NCI-H2171 treated with DMSO at 0.1 percent for 48 hours (cell line): ENCODE measurements at places on chromosomes 3 and 15.

- no peak for DNase-seq
These were observed 67.9 kb upstream of the AKAP13 start for GRCh38 chr15:85312486-85312885.

GRCh38 chr15:68598171-68599152, 19.7 kb downstream of the CORO2B start:
- DNase-seq: no peak

DNA sequence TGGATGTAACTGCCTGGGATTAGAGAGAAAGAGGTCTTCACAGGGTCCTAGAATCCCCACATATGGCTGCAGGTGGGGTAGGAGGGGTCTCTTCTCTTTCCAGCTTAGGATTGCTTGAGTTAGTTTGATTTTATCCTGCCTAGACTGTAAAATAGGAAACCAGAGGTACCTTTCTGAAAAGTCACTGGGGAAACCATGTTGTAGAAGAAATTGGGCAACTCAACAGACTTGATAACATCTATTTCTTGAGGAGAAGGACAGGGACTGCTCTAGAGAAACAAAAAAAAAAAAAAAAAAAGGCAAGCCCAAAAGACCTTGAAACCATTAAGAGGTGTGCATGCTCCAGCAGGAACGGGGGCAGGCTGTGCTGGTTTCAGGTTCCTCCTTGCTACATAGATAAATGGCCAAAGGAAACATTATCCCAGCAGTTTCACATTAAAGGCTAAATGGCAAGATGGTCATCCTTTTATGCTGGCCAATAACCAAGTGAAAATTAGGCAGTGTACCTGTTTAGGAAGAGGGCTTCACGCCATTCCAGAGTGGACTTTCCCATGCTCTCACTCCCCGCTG, 116.1 kb downstream of the ALDH1A2 start:
- no peak for DNase-seq

DNA sequence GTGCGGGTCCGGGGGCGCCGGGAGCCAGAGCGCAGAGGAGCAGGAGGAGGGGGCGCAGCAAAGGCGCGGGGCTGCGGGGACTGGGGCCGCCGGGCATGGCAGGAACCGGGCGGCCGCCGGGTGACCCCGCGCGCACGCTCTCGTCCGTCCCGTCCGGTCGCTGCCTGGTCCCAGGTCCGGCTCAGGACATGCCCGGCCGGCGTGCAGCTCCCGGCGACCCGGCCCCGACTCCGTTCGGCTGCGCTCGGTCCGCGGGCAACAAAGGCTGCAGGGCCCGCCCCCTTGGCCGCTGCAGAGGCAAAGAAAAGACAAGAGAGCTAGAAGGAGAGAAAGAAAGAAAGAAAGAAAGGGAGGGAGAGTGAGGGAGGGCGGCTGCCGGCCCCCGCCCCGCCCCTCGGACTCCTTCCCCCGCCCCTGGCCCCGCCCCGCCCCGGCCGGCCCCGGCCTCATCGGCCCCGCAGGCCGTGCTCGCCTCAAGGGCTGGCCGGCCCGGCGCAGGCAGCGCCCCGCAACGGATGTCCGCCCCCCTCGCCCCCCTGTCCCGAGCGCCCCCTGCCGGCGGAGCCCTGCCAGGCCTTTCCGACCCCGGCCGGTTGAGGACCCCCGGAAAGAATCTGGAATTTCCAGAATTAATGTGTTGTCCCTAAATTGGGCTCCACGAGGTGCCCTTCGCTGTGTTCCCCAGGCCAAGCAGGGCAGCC, at the start of gene ADAMTS7:
TSS of gene ADAMTS7 (minus strand) at position 341 of the 701 bp plus-strand sequence. CDS start at position 97, 244 bp downstream.
- DNase-seq: peak; percentile 10

GRCh38 chr3:59456852-59457485, 407.1 kb upstream of the CFAP20DC start:
- DNase-seq: no peak

- no peak for DNase-seq
These were observed 284.8 kb downstream of the GBE1 start for GRCh38 chr3:81476692-81477091.

- no peak for DNase-seq
These were observed 182.2 kb downstream of the SNRPN start for GRCh38 chr15:25137013-25137412.

GRCh38 chr15:59991834-59992233, 12.3 kb upstream of the FOXB1 start:
- DNase-seq: no peak

DNA sequence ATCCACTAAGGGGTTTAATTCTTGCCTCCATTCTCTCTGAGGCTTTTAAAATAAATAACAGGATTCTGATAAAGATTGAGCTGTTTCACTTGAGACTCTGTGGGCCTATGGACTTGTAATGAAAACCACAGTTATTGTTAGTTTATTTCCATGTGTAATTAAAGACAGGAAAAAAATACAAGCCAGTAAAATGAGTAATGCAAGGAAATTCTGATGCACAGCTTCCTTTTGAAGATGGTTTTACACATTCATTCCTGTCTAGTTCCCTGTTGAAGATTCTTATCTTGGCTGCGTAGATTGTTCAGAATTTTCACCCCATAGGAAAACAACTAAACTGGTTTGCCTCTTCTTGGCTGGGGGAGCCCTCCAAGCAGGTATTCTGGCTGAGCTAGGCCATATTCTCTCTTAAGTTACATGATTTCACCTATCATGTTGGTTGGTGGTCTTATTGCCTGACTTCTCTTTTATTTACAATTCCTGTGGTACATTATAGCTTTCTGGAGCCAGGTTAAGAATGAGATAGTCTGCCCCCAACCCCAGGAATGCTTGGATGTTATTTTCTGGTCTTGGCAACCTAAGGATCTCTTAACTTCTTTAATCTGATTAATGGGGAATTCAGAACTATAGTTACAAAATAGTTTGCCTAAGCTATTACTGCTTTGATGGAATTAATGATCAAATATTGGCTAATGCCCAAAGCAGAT, 67.6 kb downstream of the MITF start:
- DNase-seq: no peak

DNA sequence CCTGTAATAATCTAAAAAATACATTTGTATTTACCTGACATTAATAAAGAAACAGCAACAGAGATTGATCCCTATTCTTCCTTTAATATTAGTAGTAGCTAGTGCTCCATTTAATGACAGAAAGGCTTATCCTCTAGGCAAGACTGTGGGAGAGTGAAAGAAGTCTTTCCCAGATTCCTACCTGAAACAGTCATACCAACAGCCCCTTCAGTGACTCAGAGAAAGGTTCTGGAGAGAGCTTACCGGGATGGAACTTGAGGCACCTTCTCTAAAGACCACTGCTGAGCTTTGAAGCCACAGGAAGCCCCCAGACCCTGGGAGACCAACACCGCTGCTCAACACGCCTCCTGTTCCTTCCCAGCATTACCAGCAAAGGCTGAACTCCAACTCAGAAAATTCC, 66.9 kb upstream of the FGF12 start:
- no peak for DNase-seq

DNA sequence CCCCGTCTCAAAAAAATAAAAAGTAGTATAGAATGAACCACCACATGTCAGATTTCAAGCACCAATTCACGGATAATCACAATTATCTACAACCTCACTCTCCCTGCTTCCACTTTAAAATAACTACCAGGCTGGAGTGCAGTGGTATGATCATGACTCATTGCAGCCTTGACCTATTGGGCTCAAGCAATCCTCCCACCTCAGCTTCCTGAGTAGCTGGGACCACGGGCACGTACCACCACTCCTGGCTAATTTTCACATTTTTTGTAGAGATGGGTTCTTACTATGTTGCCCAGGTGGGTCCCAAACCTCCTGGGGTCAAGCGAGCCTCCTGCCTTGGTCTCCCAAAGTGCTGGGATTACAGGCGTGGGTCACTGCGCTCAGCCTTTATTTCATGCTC, 38.1 kb upstream of the LDHAL6B start:
- no peak for DNase-seq

DNA sequence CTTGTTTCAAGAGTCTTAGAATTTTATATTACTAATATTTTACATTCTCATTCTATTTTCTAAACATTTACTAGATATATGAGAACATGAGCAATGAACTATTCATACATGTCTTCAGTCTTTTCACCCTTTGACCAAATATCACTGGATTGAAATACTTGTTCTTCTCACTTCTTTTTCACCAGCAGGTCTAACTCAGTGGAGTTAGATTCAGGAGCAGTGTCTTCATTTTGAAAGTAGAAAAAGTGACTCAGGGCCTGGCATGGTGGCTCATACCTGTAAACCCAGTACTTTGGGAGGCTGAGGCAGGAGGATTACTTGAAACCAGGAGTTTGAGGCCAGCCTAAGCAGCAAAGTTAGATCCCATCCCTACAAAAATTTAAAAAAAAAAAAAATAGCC, 70.8 kb downstream of the USP13 start:
- DNase-seq: no peak

GRCh38 chr3:14019459-14019858, 105.2 kb downstream of the CHCHD4 start:
- no peak for DNase-seq

DNA sequence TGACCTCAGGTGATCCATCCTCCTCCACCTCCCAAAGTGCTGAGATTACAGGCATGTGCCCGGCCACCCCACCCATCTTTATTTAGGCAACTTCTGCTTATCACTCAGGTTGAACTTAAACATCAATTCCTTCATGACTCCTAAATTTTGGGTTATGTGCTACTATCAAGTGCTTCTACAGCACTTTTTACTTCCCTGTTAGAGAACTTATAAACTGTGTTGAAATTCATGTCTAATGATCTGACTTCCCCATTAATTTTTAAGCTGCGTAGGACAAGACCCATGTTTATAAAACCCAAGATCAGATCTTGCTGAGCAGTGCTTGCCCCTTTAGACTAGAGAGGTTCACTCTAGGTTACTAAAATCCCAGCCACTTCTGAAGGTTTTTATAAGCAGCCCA, 266.2 kb upstream of the TPRG1 start:
- no peak for DNase-seq

DNA sequence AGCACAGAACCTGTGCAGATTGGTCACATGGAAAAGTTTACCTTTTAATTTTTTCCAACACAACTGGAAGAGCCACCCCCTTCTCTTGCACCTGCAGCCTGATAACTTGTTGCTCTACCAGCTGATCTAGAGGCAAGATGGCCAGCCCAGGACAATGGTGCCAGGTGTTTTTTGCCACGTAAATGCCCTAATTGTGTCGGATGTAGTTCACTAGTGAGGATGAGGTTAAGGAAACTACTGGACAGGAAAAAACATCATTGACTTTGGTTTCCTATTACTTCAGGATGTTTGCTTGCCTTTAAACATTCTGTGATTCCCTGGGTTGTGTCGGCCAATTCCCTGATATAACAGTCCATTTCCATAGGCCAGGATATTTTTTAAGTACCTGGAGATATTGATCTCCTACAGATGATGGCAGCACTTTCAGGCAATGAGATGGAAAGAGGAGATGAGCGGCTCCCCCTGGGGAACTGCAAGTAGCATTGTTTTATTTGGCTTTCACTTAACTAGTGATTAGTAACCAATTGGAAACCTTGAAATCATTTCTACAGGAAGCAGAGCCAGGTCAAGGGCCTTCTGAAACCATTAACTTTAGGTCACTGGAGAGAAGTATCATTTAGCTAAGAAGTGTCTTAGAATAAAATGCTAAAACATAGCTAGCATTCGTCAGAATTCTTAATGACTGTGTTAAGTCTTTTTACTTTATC, 72.5 kb downstream of the OSBPL10 start:
- DNase-seq: no peak

- DNase-seq: no peak
These were observed 2.3 kb downstream of the GLYCTK start for GRCh38 chr3:52289747-52290595.

GRCh38 chr3:127000119-127000518, 17.2 kb downstream of the PLXNA1 start:
- DNase-seq: peak; percentile 42

DNA sequence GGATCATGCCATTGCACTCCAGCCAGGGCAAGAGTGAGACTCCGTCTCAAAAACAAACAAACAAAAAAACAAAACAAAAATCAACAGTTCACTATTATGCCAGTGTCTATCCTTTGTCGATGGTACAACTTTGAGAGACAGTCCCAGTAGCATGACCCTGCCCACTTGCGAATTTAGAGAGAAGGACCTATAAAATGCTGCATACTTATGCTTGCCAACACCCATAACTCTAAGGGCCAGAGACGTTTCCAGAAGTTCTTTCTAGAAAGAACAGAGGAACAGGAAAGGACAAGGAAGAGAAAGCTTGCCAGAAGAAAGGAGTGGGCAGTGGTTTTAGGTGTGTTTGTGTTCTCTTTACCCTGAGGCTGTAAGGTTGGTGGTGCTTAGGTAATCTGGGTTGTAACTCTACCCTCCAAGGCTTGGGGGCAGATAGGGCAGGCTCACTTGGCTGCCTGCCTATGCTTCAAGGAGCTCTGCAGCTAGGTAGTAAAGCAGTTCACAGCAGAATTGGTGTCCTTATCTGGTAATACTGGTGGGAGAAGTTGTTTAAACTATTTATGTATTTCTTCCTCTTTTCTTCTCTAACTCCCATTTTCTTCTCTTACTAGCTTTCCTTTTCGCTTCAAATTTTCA, 50.6 kb upstream of the SPPL2A start:
- DNase-seq: no peak

- peak; percentile 28 for DNase-seq
These were observed 832 bp downstream of the SLC41A3 start for GRCh38 chr3:126083138-126083445.

GRCh38 chr3:63193647-63194046, 84.5 kb upstream of the SYNPR start:
- DNase-seq: peak; percentile 55

DNA sequence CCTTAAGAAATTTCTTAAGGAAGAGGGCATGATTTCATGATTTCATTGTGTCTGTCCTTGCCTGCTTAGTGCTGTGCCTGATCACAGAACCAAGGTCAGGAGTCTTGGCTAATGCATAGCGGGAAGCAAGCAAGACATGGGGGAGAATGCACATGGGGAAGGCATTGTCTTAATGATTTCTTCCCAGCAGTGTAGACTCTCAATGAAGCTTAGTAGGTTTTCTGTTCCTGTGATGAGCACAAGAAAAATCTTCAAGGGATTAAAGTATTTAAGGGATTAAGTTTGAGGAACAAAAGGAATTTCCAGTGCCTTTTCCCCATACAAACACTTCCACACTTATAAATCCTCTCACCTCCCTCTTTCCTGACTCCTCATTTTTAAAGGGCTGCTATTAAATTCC, 46.9 kb upstream of the SEMA6D start:
- no peak for DNase-seq

GRCh38 chr3:15556512-15556911, 35.0 kb upstream of the COLQ start:
- no peak for DNase-seq

GRCh38 chr15:52019394-52020220, 588 bp downstream of the MAPK6 start:
- peak; percentile 45 for DNase-seq

DNA sequence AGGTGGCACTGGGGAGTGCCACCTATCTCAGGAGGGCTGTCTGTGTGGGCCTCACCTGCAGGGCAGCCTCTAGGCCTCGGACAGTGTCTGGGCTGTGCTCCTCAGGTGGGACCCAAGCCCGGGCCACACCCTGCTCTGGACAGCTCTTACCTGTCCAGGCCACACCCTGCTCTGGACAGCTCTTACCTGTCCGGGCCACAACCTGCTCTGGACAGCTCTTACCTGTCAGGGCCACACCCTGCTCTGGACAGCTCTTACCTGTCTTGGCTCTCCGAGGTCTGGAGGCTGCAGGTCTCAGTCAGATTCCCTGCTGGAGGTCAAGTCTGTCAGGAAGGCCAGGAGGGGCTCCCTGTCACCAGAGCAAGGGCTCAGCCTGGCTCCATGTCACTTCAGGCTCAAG, 80.6 kb downstream of the LINGO1 start:
- no peak for DNase-seq
